ENCODE measurements at places on chromosomes 11 and 22. TPM values are rescaled to one million over a fixed set of nuclear protein-coding genes. Genes with fewer than 3 reads are reported as not detected.

- H3K27me3 ChIP-seq: no peaks in the 10 kb centered on the region
- H3K4me1 ChIP-seq: peaks cover 11% of the 10 kb centered on the region
- no peak for DNase-seq
- no peak overlapping the region for H3K4me3 ChIP-seq
- H3K27ac ChIP-seq: no peak overlapping the region
- no peaks in the 10 kb centered on the region for H3K36me3 ChIP-seq
Measured at GRCh38 chr22:45305456-45306075, 4.2 kb upstream of the FAM118A start.

The PVALB gene
- total RNA-seq: not detected

DNA sequence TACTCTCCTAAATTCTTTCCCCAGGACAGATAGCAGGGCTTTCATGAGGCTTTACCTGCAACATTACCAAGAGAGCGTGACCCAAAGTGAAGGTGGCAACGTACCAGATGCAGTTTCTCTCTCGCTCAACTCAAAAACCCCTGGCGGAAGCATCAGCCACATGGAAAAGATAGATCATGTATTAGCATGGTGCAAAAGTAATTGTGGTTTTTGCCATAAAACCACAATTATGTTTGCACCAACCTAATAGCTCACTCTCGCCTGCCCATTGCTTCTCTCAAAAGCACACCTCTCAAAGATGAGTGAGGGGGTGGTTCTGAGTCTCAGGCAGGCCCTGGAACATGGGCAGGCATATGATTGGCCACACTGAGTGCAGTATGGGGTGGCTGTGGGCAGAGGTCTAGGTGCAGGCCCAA lies 7.0 kb downstream of the MS4A6A start:
- DNase-seq: no peak
- H3K36me3 ChIP-seq: no peaks in the 10 kb centered on the region
- H3K4me1 ChIP-seq: no peaks in the 10 kb centered on the region
- H3K4me3 ChIP-seq: no peak overlapping the region
- no peaks in the 10 kb centered on the region for H3K27me3 ChIP-seq

- DNase-seq: peak; percentile 84
- H3K4me1 ChIP-seq: peaks cover 11% of the 10 kb centered on the region
- peak overlapping the region; percentile 61 for H3K4me3 ChIP-seq
- no peaks in the 10 kb centered on the region for H3K36me3 ChIP-seq
- no peaks in the 10 kb centered on the region for H3K27me3 ChIP-seq
- H3K27ac ChIP-seq: no peak overlapping the region
Measured at GRCh38 chr22:31969789-31970489, 25.6 kb downstream of the YWHAH start.

DNA sequence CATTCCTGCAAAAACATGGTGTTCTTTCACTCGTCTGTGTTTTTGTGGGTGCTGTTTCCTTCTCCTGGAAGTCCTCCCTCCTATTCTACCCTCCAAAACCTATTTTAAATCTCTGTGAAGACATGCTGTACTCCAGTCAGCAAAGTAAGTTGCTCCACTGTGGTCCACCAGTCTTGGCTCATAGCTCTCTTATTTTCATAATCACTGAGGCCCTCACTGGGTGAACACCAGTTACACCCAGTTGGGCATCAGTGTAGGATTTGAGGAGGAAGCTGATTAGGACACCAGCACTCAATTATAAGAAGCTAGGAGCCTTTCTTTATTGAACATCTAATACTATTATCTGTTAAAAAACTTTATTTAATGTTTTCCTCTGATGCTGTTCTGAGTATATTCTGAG lies 23.9 kb upstream of the EED start:
- H3K4me3 ChIP-seq: peak overlapping the region; percentile 59
- DNase-seq: peak; percentile 92
- H3K4me1 ChIP-seq: peaks cover 47% of the 10 kb centered on the region
- peak overlapping the region; percentile 77 for H3K27ac ChIP-seq
- H3K36me3 ChIP-seq: no peaks in the 10 kb centered on the region

The SPINDOC gene
- 40.3 TPM for total RNA-seq

GRCh38 chr11:14835496-14836492 lies 56.2 kb downstream of the CYP2R1 start:
- no peaks in the 10 kb centered on the region for H3K36me3 ChIP-seq
- no peaks in the 10 kb centered on the region for H3K27me3 ChIP-seq
- no peak for DNase-seq

DNA sequence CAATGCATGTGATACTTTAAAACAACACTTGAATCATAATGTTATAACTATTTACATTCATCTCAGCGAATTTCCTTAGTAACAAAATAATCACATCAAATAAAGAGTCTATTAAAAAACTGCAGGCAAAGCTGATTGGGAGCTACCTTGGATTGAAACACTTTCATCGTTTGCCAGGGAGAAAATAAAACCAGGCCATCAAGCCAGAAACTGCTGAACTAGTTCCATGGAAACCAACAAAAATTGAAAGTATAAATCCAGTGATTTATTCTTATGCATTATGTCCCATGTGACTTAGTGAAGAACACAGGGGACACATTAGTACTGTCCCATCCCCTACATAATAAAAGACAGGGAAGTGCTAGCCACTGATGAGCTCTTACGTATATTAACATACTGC lies 21.7 kb downstream of the SLC35F2 start:
- DNase-seq: no peak
- no peaks in the 10 kb centered on the region for H3K27me3 ChIP-seq
- no peak overlapping the region for H3K27ac ChIP-seq
- H3K4me3 ChIP-seq: no peak overlapping the region
- no peaks in the 10 kb centered on the region for H3K36me3 ChIP-seq
- peaks cover 20% of the 10 kb centered on the region for H3K4me1 ChIP-seq

GRCh38 chr11:69801513-69802335 lies 17.5 kb downstream of the FGF3 start:
- H3K27me3 ChIP-seq: no peaks in the 10 kb centered on the region
- H3K36me3 ChIP-seq: no peaks in the 10 kb centered on the region
- DNase-seq: peak; percentile 81
- no peak overlapping the region for H3K4me3 ChIP-seq
- no peaks in the 10 kb centered on the region for H3K4me1 ChIP-seq

GRCh38 chr22:42132457-42132856 lies 1.8 kb upstream of the CYP2D6 start:
- H3K4me3 ChIP-seq: no peak overlapping the region
- H3K4me1 ChIP-seq: no peaks in the 10 kb centered on the region
- no peaks in the 10 kb centered on the region for H3K27me3 ChIP-seq
- no peak for DNase-seq
- no peaks in the 10 kb centered on the region for H3K36me3 ChIP-seq
- H3K27ac ChIP-seq: no peak overlapping the region

The OR51B2 gene
- not detected for total RNA-seq

- H3K4me1 ChIP-seq: peaks cover 27% of the 10 kb centered on the region
- H3K36me3 ChIP-seq: peaks cover under 1% of the 10 kb centered on the region
- H3K4me3 ChIP-seq: no peak overlapping the region
Measured at GRCh38 chr11:107840129-107840484, 18.5 kb downstream of the SLC35F2 start.

DNA sequence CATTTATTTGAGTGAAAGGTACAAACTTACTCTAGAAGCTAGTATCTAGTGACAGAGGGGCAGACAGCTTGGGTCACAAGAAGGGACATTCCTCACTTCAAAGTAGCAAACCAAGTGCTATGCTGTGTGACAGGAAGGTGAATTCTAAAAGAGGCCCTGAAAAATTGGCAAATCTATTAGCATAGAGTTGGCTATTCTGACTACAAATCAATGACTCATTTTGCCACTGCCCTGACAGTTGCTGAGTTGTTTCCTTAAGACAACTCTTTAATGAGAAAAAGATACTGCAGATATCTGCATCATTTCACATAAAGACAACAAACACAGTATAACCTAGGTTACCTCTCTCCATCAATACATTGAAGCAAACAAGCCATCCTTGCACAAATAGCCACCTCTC lies 524.0 kb upstream of the LRRC4C start:
- no peak overlapping the region for H3K27ac ChIP-seq
- no peaks in the 10 kb centered on the region for H3K36me3 ChIP-seq
- H3K27me3 ChIP-seq: no peaks in the 10 kb centered on the region
- no peak for DNase-seq

GRCh38 chr11:134517621-134518293 lies 105.7 kb upstream of the B3GAT1 start:
- no peak overlapping the region for H3K27ac ChIP-seq
- H3K36me3 ChIP-seq: no peaks in the 10 kb centered on the region
- H3K27me3 ChIP-seq: no peaks in the 10 kb centered on the region
- DNase-seq: no peak
- no peaks in the 10 kb centered on the region for H3K4me1 ChIP-seq

DNA sequence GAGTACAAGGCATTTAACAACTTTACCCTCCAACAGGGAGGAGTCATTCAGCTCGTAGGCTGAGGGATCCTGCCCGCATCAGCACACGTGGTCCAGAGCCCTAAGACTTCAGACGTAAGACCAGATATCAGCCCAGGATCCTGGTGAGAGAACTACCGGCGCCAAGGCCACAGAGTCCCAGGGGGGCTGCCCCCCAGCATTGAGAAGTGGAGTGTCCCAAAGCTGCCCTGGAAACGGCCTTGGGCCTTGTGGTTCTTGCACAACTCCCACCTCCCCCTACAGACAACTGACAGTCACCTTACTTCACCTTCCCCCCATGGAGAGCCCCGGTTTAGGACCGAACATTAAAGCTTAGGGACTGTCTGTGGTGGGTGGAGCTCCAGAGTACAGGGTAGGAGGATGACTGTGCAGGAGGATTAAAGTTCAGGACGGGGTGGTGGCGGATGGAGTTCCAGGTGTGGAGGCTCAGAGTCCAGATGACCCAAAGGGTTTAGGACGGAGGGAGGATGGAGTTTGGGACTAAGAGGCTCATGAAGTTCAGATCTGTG lies 1.0 kb downstream of the C11orf91 start:
- H3K27me3 ChIP-seq: peaks cover 4% of the 10 kb centered on the region
- DNase-seq: no peak
- no peak overlapping the region for H3K4me3 ChIP-seq

DNA sequence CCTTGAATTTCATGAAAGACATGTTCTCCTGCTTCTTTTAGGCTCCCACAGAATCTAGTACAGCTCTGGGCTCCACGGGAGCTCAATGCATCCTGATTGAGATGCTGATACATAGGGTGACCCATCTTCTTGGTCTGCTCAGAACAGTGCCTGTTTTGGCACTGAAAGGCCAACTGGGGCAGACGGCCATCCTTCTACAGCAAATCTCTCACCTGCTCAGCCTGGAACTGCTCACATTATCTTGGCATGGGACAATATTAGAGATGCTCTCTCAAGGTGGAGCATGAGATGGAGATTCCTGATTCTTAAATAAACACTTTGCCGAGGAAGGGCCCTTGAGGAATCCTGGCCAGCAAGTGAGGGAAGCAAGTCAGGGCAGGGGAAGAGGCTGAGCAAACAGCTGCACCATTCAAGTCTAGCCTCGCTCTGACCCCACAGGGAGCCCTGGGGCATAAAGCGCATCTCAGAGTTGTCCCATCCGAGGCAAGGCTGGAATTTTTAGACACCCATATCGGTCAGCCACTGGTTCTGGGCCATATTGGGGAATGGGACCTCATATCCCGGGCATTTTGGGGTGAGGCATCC lies 58.4 kb upstream of the CSNK2A3 start:
- no peaks in the 10 kb centered on the region for H3K36me3 ChIP-seq
- H3K27ac ChIP-seq: no peak overlapping the region
- no peak overlapping the region for H3K4me3 ChIP-seq
- DNase-seq: no peak
- no peaks in the 10 kb centered on the region for H3K27me3 ChIP-seq

DNA sequence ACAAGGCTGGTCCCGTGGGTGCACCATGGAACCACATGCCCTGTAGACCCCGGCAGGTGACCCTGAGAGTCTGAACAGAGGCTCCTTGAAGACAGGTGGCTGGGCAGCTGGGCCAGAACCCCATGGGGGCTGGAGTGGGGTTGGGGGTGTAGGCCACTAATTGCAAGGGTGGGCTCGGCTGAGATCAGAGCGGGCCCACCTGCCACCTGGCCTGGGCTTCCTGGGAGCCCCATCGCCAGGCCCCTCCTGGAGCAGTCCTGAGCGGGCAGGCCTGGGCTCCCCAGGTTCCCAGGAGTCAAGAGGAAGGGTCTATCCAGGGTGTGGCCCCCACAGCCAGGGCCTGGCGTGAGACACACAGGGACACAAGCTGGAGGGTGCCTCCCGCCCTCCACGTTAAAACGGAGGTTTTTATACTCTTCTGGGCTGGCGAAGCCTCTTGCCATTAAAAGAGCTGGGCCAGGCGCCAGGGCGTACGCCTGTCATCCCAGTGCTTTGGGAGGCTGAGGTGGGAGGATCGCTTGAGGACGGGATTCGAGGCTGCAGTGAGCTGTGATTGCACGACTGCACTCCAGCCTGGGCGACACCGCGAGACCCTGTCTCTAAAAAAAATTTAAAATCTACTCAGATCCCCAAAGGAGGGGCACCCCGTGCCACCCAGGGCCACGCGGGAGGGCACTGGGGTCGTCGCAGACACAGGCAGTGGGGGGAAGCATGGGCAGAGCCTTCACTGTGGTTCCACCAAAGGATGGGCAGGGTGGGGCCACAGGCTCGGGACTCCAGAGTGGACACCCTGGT lies 4.8 kb upstream of the TRABD start:
- DNase-seq: no peak
- no peak overlapping the region for H3K27ac ChIP-seq
- H3K4me3 ChIP-seq: no peak overlapping the region

- H3K4me1 ChIP-seq: no peaks in the 10 kb centered on the region
- no peaks in the 10 kb centered on the region for H3K27me3 ChIP-seq
- H3K27ac ChIP-seq: no peak overlapping the region
Measured at GRCh38 chr11:70175236-70175698, 27.8 kb upstream of the FADD start.

DNA sequence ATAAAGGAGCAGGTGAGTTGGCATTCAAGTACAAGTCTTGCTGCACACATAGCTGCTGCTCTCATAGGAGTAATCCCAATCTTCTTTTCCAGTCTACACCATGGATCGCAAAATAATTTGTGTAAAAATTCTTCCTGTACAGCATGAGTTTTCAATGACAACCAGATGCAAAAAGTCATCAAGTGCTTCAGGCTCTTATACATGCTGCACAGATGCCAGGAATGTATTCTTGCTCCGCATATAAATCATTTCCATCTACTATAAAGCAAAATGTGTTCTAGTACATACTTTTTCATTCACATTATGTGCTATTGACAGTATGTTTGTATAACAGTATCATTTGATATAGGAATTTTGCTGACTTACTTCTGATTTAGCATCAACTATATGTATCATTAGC lies 35.4 kb downstream of the NXPE2 start:
- H3K27ac ChIP-seq: no peak overlapping the region
- H3K27me3 ChIP-seq: no peaks in the 10 kb centered on the region
- no peaks in the 10 kb centered on the region for H3K4me1 ChIP-seq
- no peaks in the 10 kb centered on the region for H3K36me3 ChIP-seq

The RAB38 gene
- 2.6 TPM for total RNA-seq

DNA sequence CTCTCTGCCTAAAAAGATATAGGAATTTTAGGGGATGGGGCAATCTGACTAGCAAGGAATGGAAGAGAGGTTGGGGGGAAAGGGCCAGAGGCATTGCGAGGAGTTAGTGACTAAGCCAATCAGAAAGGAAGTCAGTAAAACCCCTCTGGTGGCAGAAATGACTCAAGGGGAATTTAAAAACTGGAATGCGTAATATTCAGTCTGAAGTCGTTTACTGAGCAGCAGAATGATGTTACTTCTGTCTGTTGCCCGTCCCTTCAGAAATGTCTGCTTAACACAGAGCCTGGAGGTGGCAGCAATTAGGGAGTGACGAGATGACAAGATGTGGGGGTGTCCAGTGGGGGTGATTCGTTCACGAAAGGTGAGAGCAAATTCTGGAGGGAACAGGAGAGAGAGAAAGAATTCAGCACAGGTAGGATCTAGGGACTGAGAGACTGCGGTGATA lies 107.7 kb upstream of the CLMP start:
- no peaks in the 10 kb centered on the region for H3K36me3 ChIP-seq
- H3K4me3 ChIP-seq: peak overlapping the region; percentile 43
- no peaks in the 10 kb centered on the region for H3K27me3 ChIP-seq
- peaks cover 78% of the 10 kb centered on the region for H3K4me1 ChIP-seq
- H3K27ac ChIP-seq: peak overlapping the region; percentile 100

The HTR3A gene
- 242 TPM for total RNA-seq
